ENCODE measurements at places on chromosomes 5 and 9. TPM values are rescaled to one million over a fixed set of nuclear protein-coding genes. Genes with fewer than 3 reads are reported as not detected.
A peak's percentile ranks its signal among the peaks of the same experiment; 100 is the strongest.

Gene JAKMIP2
- total RNA-seq: 4.3 TPM

- peaks cover 57% of the 10 kb centered on the region for H3K4me1 ChIP-seq
- no peaks in the 10 kb centered on the region for H3K27me3 ChIP-seq
- H3K36me3 ChIP-seq: peaks cover 26% of the 10 kb centered on the region
- H3K27ac ChIP-seq: peak overlapping the region; percentile 90
- peak overlapping the region; percentile 92 for H3K4me3 ChIP-seq
Observed at GRCh38 chr5:141637123-141637766, 448 bp downstream of the RELL2 start.

Gene EQTN
- not detected for total RNA-seq

GRCh38 chr5:127567026-127567768 is 49.8 kb downstream of the PRRC1 start:
- H3K27me3 ChIP-seq: peaks cover 16% of the 10 kb centered on the region
- no peak for DNase-seq
- peaks cover 16% of the 10 kb centered on the region for H3K4me1 ChIP-seq
- H3K27ac ChIP-seq: no peak overlapping the region

- H3K27me3 ChIP-seq: no peaks in the 10 kb centered on the region
- H3K4me1 ChIP-seq: no peaks in the 10 kb centered on the region
- no peak overlapping the region for H3K27ac ChIP-seq
- DNase-seq: no peak
Observed at GRCh38 chr5:21663082-21663481, 1190.1 kb downstream of the CDH12 start.

DNA sequence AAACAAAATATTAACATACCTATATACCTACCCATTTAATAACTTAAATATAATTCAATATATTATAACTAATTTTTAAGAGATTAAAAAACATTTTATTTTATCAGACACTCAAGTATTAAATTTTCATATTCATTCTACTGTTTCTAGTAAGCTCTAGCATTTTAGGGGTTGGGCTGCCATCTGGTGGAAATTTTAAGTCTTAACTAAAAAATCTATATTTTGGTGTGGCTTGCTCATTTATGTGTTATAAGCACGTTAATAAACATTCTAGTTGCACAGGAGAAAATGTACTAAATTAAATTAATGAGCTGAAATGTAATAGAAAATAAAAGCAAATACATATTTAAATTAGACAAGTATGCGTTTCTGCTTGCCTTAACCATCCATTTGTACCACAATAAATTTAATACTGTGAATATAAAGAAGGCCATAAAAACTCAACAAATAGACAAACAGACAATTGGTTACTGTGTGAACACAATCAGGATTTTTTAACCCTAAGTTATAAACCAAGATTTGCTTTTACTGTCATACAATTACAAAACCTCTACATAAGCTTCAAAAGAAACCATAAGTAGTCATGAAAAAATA is 1728.3 kb upstream of the CDH9 start:
- no peak overlapping the region for H3K27ac ChIP-seq
- H3K36me3 ChIP-seq: no peaks in the 10 kb centered on the region
- H3K27me3 ChIP-seq: no peaks in the 10 kb centered on the region

- peaks cover 18% of the 10 kb centered on the region for H3K27me3 ChIP-seq
- H3K4me3 ChIP-seq: no peak overlapping the region
Observed at GRCh38 chr9:8863886-8864544, 1064.4 kb upstream of the DMAC1 start.

DNA sequence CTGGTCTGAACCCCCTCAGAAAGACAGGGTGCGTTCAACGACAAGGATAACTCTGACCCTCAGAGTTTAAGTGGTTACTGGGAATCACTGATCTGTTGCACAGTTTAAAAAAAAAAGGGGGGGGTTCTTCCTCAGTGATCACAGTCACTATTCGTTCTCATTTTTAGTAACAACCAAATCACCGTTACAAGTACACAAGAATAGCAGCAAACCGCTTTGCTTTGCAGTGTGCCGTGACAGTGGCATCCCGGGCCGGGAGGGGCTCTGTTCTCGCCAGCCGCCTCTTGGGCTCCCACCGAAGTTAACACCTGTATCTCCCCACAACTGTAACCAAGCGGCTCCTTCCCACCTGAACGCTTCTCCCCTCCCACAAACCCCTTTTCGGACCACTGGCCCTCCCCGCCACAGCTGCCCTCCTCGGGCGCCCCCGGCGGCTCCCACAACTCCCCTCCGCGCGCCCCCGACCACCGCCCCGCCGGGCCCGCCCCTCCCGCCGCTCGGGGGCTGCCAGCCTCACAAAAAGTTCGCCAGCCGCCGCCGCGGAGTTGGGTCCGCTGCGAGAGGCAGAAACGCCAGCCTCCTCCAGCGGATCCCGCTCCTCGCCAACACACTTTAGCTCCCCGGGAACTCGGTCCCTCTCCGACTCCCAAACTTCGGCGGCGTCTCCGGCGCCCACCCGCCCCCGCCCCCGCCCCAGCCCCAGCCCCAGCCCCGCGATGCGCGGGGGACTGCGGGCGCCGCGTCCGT is 1.2 kb downstream of the SSBP2 start:
- H3K36me3 ChIP-seq: peaks cover 11% of the 10 kb centered on the region
- peaks cover 7% of the 10 kb centered on the region for H3K27me3 ChIP-seq
- H3K4me1 ChIP-seq: peaks cover 42% of the 10 kb centered on the region
- H3K4me3 ChIP-seq: peak overlapping the region; percentile 95
- DNase-seq: peak; percentile 57
- H3K27ac ChIP-seq: peak overlapping the region; percentile 96

DNA sequence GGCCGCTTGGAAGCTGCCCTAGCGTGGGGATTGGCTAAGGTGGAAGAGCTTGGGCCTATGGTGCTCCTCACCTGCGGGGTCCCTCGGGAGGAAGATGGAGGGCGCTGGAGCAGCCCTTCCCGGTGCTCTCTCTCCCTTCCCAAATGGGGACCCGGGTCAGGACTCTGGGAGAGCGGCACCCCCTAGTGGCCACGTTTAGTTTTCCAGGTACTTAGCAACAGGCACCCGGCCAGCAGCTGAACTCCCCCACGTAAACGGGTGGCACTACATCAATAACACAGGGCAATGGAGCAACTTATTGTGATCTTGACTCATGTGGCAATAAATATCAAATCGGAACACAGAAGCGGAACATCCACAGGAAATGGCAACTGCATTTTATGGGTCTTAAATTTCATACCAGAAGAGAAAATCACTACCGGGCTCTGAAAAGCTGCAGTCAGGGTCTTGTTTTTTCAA is 316.6 kb downstream of the AGTPBP1 start:
- H3K4me3 ChIP-seq: no peak overlapping the region
- peak; percentile 58 for DNase-seq
- peaks cover 10% of the 10 kb centered on the region for H3K27me3 ChIP-seq
- H3K27ac ChIP-seq: no peak overlapping the region

- H3K4me1 ChIP-seq: no peaks in the 10 kb centered on the region
- DNase-seq: no peak
- H3K27ac ChIP-seq: no peak overlapping the region
- no peak overlapping the region for H3K4me3 ChIP-seq
- H3K27me3 ChIP-seq: peaks cover 7% of the 10 kb centered on the region
Observed at GRCh38 chr5:103510851-103511553, 51.6 kb downstream of the NUDT12 start.

DNA sequence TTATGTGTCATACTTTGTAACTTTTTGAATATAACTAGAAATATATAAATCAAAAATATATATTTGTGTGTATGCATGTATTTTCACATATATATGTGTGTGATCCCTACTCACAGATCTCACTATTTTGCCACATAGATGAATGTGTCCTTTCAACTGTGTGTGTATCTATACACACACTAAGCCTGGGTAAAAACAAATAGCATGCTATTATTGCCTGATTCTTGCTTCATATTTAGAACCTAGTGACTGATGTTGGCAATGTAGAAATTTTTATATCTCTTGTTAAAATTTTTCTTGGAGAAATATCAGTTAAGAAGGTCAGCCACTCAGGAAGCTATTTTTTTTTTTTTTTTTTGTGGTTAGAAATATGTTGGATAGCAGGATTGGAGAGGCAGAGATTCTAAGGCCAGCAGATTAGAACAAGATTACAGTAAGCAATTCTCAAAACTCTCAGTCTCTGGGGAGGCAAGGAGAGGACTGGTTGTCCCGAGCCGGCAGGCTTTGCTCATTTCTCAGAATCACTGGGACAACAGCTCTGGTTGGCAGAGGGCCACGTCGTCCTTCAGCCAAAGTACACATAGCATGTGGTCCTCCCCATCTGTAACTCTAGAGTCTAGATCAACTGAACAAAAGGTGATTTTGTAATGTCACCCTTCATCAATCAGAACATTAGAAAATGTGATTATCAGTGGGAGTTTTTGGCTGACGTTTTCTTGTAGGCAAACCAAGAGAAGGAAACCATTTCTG is 19.7 kb downstream of the C6 start:
- no peaks in the 10 kb centered on the region for H3K36me3 ChIP-seq
- no peak for DNase-seq
- H3K27ac ChIP-seq: no peak overlapping the region
- no peaks in the 10 kb centered on the region for H3K4me1 ChIP-seq

DNA sequence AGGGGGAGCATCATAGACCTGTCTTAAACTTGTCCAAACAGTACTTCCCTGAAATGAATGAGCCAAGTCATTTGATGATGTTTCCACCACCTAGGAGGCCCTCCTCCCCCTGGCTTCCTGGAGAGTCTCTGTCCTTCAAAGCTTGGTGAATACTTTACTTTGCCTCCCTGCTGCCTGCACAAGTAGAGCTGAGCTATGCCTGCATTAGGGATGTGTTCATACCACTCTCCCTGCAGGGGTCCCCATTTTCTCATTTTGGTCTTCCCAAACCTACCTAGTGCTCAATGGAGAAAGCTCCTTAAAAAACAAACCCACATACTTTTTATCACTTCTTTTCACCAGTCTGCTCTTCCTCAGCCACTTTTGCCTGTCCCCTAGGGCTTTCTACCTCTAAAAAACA is 7.7 kb downstream of the CCNI2 start:
- H3K4me3 ChIP-seq: no peak overlapping the region
- no peak for DNase-seq
- no peaks in the 10 kb centered on the region for H3K27me3 ChIP-seq
- H3K36me3 ChIP-seq: no peaks in the 10 kb centered on the region
- no peak overlapping the region for H3K27ac ChIP-seq

DNA sequence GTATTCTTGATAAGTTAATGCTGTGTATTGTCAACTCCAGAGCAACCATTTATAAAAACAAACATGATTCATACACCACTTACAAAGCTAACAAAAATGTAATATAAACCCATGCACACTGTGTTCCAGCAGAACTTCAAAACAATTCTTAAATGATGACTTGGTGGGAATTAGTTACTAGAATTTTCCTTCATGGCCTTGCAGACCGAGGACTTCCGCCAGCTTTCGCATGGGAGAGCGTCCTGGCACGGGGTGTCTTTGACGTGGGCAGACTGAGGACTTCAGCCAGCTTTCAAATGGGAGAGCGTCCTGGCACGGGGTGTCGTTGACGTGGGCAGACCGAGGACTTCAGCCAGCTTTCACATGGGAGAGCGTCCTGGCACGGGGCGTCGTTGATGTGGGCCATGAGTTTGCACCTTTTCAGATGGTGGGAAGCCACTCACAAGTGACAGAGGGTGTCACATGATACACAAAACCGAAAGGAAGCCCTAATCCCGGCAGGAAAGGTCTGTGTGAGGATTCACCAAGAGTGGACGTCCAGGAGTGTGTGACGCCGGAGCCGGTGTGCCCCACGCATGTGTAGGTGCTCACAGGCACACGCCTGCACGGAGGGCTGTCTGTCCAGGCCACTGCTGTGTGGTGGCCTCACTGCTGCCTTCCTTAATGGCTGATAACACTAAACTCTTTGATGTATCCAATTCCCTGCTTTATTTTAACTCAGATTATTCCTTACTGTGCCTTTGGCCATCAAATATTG is 211.3 kb upstream of the IRX4 start:
- no peak for DNase-seq
- H3K4me3 ChIP-seq: no peak overlapping the region
- no peak overlapping the region for H3K27ac ChIP-seq
- H3K27me3 ChIP-seq: peaks cover 1% of the 10 kb centered on the region

DNA sequence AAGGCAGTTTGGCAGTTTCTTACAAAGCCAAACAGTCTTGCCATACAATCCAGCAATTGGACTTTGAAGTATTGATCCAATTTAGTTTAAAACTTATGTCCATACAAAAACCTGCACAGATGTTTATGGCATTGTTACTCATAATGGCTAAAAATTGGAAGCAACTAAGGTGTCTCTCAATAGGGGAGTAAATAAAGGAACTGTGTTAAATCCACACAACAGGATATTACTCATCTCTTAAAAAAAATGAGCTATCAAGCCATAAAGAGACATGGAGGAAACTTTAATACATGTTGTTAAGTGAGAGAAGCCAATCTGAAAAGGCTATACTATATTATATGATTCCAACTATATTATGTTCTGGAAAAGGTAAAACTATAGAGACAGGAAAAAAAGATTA is 313.6 kb upstream of the CD180 start:
- H3K4me1 ChIP-seq: peaks cover 39% of the 10 kb centered on the region
- DNase-seq: no peak
- peaks cover 15% of the 10 kb centered on the region for H3K36me3 ChIP-seq
- H3K4me3 ChIP-seq: no peak overlapping the region

Gene PCDHGB6
- 0.04 TPM for total RNA-seq

Gene PCDHA12
- not detected for total RNA-seq

DNA sequence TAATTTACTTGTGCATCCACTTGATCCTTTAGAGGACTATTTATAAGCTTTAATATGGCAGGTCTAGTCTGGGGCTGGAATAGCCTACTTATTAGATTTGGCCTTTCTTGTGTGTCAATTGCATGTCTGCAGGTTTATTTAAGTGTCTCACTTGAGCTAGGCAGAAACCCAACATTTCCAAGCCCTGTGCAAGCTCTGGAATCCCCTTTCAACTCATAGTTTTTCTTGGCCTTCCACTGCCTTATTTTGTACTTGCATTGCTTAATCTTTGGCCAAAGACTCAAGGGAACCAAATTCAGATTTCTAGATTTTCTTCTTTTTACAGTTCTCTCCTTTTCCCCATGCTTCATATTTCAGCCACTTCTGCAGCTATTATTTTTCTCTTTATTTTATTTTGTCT is 102.4 kb upstream of the RFX3 start:
- H3K27me3 ChIP-seq: no peaks in the 10 kb centered on the region
- H3K4me1 ChIP-seq: no peaks in the 10 kb centered on the region
- DNase-seq: no peak
- no peak overlapping the region for H3K4me3 ChIP-seq
- H3K36me3 ChIP-seq: peaks cover 16% of the 10 kb centered on the region

- H3K36me3 ChIP-seq: no peaks in the 10 kb centered on the region
- no peaks in the 10 kb centered on the region for H3K4me1 ChIP-seq
- no peak for DNase-seq
- H3K4me3 ChIP-seq: no peak overlapping the region
- H3K27ac ChIP-seq: no peak overlapping the region
Observed at GRCh38 chr9:138068601-138069035, 191.0 kb downstream of the CACNA1B start.

- H3K4me1 ChIP-seq: no peaks in the 10 kb centered on the region
- H3K4me3 ChIP-seq: no peak overlapping the region
- H3K27me3 ChIP-seq: peaks cover 1% of the 10 kb centered on the region
- no peak overlapping the region for H3K27ac ChIP-seq
- DNase-seq: no peak
Observed at GRCh38 chr9:90508940-90509339, 133.7 kb downstream of the DIRAS2 start.
